Mesothelial cell of epicardium (in vitro differentiated cells): ENCODE measurements at places on chromosomes 11 and 22. TPM values are rescaled to one million over a fixed set of nuclear protein-coding genes. Genes with fewer than 3 reads are reported as not detected.
A peak's percentile ranks its signal among the peaks of the same experiment; 100 is the strongest.

DNA sequence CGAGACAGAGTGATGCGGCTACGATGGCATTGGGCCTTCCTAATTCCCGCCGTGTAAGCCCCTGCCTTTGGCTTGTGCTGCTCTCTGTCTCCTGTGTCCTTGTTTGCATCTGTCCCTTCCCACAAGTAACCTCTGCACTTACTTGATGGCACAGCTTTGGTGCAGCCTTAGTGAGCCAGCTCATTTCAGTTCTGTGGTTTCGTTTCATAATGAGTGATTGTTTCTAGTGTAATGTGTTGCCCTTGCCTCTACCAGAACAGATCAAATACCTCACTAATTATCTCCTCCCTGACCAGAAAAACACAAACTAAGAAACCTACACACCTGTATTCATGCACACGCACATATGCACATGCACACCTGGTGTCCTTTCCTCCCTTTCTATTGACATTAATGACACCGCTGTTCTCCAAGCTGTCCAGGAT lies 58.8 kb downstream of the GRK3 start:
- no peak for DNase-seq

- DNase-seq = no peak
These were observed 209.9 kb downstream of the LARGE1 start for GRCh38 chr22:33710326-33710725.

DNA sequence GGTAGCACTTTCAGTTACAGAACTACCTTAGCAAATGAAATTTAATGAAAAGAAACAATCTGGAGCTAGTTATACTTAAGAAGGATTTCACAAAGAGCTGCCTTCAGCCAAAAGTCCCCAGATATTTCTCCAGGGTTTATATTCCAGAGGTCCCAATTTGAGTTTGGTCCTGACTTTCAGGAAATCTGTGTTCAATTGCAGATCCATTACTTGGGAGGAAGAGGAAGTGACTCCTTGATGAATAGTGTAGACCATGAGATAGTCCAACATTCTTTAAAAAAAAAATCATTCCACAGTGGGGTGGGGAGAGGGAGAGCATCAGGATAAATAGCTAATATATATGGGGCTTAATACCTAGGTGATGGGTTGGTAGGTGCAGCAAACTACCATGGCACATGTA lies 117.6 kb upstream of the ARHGAP20 start:
- no peak for DNase-seq

GRCh38 chr11:112150517-112150916 lies 13.4 kb downstream of the IL18 start:
- DNase-seq = no peak

DNA sequence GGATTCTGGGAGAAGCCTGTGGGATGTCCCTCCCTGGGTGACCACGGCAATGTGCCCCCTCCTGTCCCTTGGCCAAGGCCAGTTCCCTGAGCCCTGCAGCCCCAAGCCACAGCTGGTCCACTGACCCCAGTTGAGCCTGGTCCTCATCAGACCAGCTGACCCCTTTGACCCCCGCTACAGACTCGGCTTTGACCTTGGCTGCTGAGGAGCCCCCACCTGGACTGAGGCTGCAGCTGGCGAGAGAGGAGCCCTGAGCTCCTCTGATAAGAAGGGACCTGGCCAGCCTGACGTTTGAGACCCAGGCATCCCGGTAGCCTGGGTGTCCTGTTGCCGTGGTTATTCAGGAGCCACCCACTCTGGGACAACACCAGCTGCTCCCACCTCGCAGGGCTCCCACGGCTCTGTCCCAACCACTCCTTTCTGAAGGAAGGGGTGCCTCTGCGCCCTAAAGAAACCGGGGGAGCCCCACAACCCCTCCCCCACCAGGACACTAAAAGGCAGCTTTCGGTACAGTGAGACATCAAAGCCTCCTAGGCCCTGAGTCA lies 3.0 kb downstream of the ASCL2 start:
- no peak for DNase-seq

- DNase-seq = no peak
These were observed 147.4 kb downstream of the TRIM29 start for GRCh38 chr11:119990309-119991021.

DNA sequence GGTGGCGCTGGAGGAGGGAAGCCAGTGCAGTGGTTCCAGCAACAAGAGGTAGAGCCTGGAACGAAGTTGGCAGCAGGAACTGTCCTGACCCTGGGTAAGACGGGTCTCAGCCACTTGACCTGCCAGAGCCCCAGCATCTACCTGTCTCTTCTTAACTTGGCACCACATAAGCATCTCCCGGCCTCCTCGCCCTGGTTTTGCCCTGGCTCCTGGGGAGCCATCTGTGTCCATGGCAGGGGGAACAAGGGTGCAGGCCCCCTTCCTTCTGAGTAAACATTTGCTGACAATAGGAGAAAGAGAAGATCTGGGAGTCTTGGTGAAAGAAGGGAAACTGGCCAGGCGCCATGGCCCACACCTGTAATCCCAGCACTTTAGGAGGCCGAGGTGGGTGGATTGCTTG lies 12.8 kb downstream of the P2RY2 start:
- DNase-seq = no peak

DNA sequence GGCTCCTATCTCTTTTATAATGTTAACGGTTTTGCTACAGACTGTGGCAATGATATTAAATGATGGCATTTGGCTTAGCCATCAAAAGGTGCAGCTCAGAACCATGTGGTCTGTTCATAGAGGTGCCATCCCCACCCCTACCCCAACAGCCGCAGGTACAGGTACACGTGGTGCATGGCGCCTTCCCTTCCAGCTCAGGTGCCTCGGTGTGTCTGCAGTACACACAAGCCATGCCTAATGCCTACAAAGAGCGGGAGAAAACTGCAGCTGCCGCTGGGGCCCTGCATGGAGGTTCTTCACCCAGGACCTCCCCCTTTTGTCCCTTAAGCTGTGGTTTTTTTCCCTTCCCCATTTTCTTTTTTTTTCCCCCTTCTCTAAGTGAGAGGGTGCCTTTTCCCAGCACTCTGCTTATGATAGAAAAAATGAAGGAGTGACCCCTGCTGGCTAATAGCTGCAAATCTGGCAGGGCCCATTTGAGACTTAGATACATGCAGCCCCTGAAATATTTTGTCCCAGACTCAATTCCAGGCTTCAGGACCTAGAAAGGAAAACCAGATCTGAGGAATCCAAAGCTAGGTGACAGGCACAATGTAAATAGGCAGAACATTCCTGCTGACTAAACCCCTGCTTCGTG lies 6.5 kb downstream of the OR52M1 start:
- DNase-seq = no peak

- DNase-seq = no peak
These were observed 31.0 kb downstream of the PACS1 start for GRCh38 chr11:66101066-66101464.

GRCh38 chr11:38123673-38124072 lies 1525.6 kb upstream of the RAG2 start:
- no peak for DNase-seq

DNA sequence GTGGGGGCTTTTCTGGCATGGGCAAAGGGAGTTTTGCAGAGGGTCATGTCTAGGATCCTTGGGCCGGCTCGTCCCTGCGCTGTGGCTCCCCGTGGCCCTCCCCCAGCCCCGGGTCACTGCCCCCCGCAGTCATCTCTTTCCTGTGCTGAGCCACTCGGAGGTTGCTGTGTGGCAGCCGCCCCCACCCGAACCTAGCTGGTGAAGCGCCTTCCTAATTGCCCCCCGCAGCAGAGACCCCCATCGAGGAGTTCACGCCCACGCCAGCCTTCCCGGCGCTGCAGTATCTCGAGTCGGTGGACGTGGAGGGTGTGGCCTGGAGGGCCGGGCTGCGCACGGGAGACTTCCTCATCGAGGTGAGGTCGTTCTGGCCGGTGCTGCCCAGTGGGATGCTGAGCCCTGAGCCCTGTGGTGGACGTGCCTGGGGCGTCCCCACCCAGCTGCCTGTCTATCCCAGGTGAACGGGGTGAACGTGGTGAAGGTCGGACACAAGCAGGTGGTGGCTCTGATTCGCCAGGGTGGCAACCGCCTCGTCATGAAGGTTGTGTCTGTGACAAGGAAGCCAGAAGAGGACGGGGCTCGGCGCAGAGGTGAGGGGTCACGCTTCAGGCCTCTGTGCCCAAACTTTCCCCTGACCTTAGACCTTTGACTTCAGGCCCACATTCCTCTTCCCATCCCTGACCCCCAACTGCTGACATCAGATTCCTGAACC lies 32.0 kb downstream of the SHANK3 start:
- DNase-seq = no peak

- no peak for DNase-seq
These were observed 1.2 kb downstream of the CSRP3 start for GRCh38 chr11:19200410-19201201.

DNA sequence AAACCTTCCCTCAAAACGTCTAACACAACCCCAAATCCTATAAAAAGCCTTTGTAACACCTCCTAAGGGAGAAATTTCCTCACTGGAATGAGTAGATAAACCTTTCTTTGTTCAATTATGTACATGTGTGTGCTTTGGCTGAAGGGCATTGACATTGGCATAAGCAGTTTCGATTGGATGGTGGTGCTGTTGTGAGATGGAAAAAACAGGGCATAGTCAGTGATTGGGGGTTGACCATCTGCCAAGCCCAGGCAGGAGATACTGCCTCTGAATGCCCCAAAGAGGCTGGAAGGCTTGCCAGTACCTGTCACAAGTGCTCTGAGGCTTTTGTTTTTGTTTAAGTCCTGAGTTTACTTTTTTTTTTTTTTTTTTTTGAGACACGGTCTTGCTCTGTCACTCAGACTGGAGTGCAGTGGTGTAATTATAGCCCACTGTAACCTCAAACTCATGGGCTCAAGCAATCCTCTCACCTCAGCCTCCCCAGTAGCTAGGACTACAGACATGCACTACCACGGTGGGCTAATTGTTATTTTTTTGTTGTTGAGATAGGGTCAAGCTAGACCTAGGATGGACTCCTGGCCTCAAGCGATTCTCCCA lies 1.2 kb upstream of the CCDC117 start:
- no peak for DNase-seq

DNA sequence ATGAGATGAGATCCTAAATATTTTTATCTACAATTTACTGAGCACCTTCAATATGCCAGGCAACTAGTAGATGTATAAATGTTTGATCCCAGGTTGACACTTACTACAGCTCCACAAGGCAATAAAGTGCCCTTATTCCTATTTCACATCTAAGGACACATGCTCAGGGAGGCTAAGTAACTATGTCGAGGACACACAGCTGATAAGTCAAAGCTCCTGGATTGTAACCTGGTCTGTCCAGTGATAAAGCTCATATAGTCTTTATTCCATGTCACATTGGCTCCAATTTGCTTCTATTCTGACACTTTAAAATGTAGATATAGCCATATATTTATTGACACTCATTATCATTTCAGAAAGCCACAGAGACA lies 93.8 kb upstream of the BMAL1 start:
- DNase-seq = no peak

DNA sequence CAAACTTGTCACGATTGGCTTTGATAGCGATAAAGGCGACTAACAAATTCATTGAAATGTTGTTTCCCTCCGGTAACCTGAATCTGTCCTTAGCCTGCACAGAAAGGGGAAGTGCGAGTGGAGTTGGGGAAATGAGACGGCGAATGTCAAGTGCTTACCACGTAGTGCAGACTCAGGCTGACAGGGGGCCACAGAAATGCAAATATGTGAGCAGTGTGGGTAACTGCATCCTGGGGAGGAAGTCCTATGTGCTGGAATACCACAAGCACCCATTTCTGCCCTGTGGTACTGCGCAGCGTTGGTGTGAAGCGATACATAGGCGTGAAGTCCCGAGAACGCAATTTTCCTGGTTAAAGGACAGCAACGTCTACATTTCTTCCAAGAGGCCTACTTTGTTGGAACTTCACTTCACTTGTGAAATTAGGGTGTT lies 869 bp upstream of the EIF4ENIF1 start:
- DNase-seq = peak; percentile 47

- no peak for DNase-seq
These were observed 22.1 kb downstream of the RNF141 start for GRCh38 chr11:10518891-10519290.

DNA sequence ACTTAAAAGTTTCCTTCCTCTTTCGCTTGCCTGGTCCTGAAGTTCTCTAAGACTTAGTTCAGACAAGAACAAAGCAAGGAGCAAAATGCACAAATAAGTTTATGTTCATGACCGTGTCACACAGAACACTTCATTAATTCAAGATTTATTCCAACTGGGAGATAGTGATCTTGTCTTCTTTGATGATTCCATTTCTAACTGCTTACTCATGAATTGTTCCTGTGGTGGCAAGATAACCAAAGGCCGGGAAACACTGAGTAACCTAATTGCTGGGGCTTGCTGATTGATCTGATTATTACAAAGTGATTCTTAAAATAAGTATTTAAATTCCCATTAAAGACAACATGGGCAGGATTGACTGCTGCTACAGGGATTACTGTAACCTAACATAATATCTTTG lies 1462.9 kb upstream of the RAG2 start:
- no peak for DNase-seq

DNA sequence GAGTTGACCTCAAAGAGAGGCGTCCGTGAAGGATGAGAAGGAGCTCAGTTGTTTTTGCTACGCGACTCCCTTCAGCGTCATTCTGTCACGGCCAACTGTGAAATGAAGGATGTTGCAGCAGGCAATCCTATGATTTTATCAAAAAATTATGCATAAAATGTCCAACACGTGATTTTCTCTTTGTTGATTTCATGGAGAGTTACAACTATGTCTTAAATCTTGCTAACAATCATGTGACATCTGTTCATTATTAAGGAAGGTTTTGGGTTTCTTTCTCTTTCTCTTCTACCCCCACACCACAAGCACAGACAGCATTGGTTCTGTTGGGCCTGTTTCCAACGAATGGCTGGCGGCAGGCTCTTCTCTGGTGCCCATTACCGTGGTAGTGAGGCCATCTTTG lies 3.7 kb downstream of the KRTAP5-4 start:
- no peak for DNase-seq

DNA sequence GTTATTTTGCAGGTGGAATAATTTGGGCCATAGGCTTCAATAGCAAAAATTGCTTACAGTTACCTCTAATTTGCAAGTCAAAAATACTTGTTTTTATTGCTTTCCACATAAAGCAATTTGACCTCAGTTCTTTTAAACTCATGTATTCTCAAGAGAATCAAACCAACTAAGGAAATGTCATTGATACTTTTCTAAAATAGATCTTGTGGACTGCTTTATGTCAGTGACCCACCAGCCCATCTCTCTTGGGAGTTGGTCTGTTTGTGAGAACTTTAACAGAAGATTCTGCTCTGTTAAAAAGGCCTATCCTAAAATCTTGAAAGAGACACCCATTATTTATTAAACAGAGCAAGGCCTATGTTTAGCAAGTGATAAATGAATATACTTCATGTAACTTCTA lies 75.2 kb downstream of the DDIAS start:
- DNase-seq = no peak

The NCF4 gene
- not detected in 3 replicates for total RNA-seq

The ARHGAP20 gene
- total RNA-seq = 8.4 to 9.0 TPM (median 8.9 TPM) in 3 replicates

The ENTHD1 gene
- total RNA-seq = not detected in 3 replicates

The RFPL1 gene
- 0.29 to 0.63 TPM (median 0.54 TPM) in 3 replicates for total RNA-seq

The CHADL gene
- 3.2 to 4.6 TPM (median 3.3 TPM) in 3 replicates for total RNA-seq

The HPX gene
- total RNA-seq = 5.2 to 9.9 TPM (median 9.5 TPM) in 3 replicates

The KCNC1 gene
- total RNA-seq = 0.18 to 0.20 TPM (median 0.20 TPM) in 3 replicates

The CRYBA4 gene
- not detected in 3 replicates for total RNA-seq

The MRGPRF gene
- total RNA-seq = 2.3 to 4.0 TPM (median 3.4 TPM) in 3 replicates

The GNAZ gene
- 5.8 to 6.5 TPM (median 6.0 TPM) in 3 replicates for total RNA-seq
